ENCODE measurements at places on chromosomes 6 and 20.

DNA sequence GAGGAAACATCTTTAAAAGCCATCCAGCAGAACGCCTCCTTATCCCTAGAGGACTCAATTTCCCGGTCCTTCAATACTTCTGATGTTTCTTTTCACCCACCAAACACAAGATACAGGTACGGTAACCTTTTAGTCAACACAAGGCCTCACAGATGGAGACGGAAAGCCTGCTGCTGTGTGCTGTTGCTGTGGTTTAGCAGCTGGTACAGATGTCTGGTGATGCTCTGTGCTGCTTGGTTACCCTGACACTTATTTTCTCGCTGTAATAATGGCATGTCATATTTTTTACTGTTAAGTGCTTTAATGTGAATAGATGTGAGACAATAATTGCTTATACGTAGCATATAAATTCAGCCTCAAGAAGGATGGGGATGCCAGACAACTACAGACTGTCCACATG, 25.3 kb downstream of the GMDS start:
- DNase-seq: no peak

GRCh38 chr6:118403036-118403435, 145.1 kb upstream of the PLN start:
- no peak for DNase-seq

- peak; percentile 38 for DNase-seq
Measured at GRCh38 chr6:18263418-18264218, 712 bp downstream of the DEK start.

GRCh38 chr6:144195671-144196270, 45.5 kb downstream of the STX11 start:
- no peak for DNase-seq

DNA sequence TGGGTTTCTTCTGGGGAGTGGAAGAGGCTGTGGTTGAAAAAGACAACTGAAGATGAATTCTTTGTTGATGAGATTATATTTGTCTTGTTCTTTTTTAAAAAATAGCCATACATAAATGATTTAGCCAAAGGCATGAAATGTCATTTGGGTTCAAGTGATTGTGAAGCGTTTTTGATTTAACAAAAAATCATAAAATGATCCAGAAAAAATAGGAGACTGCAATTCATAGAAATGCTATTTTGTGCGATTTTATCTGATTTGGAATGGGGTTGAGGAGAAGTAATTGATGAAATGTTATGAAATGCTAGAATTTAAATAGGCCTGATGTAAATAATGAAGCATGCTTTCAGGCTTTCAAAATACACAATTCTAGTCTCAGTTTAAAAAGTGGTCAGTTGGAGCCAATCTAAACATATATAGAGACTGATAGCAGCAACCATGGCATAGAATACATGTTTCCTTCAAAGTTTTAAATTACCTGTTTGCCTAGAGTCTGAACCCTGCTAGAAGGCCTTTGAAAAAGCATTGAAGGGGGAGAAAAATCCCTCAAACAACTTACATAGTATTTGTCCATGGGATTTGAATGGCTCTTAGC, 21.8 kb downstream of the PFDN4 start:
- DNase-seq: no peak

GRCh38 chr6:74598462-74599393, 607.1 kb downstream of the COL12A1 start:
- no peak for DNase-seq

DNA sequence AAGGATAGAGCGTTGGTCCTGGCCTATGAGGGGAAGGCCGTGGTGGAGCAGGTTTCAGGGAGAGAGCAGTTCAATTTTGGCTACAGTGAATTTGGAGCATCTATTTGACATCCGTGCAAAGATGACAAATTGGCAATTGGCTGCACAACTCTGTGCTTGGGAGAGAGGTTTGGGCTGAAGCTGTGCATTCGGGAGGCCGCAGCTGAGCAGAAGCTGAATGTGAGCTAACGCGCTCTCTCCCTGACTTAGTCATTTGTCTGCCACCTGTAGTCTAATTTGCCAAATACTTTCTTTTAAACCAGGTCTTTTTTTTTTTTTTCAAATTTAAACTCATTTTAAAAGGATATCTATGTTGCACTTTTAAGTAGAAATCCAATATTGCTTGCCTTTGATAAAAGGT, 78.8 kb downstream of the PHACTR3 start:
- no peak for DNase-seq

DNA sequence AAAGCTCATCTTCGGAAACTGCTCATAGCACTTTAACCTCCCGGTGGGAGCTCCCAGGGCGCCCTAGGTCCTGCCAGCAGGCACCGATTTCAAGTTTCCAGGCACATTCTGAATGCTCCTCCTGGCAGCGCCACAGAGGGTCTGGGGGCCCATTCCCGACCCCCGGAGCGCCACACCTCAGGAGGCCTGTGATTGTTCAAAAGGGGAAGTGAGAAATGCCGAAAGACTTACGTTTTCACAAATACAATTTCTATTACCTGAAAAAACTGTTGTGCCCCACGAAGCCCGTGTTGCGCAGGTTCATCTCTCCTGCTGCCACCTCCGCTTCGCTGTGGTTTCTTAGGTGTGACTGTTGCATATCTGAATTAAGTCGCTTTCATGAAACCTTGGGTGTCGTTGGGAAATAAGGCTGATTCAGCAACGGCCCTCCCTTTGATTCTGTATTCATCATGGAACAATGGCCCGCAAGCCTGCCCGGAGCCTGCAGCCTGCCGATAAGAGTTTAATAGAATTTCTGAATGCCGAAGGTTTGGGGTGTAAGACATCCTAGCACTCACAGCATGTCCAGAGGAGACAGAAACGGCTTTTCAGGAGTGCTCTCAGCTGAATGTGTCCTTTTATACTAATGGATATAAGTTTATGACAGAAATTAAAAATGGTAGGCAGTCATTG, 1.9 kb upstream of the MYT1 start:
- no peak for DNase-seq

- DNase-seq: no peak
Measured at GRCh38 chr6:108687921-108688320, 127.2 kb downstream of the FOXO3 start.

GRCh38 chr20:23379772-23380171, 17.8 kb downstream of the GZF1 start:
- no peak for DNase-seq

DNA sequence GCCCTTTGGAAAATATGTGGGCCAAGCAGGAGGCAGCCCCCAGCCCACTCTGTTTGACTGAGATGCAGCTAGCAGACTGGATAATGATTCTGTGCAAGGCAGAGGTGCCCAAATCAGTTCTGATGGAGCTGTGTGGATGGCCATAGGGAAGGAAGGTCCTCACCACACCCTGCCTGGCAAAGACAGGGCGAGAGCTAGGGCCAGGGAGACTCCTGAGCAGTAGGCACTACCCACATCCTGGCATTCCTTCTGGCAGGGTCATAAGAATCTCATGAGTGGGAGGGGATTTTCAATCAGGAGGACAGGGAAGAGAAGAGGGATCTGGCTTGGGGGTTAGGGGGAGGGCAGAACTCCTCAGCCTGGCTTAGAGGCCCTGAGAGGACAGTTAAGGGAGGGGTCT, 18.6 kb upstream of the TREM2 start:
- no peak for DNase-seq

DNA sequence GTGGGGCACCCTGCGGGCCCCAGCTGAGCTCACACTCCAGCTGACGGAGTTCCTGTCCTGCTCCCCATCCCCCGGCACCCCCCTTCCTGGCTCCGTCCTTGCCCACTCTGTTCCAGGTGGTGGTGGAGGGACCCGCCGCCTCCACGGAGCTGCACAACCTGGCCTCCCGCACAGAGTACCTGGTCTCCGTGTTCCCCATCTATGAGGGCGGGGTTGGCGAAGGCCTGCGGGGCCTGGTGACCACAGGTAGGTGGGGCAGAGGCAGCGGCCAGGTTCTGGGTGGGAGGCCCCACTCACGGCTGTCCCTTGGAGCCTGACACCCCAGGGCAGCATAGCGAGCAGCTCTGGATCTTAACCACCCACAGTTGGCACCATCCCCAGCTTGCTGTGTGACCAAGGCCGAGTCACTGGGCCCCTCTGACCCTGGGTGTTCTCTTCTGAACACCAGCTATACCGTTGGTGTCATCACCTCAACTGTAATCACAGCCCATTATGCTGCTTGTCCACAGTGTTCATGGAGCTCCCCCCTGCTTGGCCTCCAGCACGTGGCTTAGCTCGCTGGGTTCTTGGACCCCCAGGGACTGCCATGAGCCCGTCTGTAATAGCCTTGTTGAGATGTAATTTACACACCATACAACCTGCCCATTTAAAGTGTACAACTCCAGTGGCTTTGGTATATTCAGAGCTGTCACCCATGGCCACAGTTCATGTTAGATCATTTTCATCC, 17.4 kb downstream of the COL20A1 start:
- DNase-seq: no peak

GRCh38 chr6:144594585-144594984, 309.4 kb downstream of the UTRN start:
- DNase-seq: no peak

- DNase-seq: no peak
Measured at GRCh38 chr6:156189714-156190113, 587.5 kb upstream of the ARID1B start.

DNA sequence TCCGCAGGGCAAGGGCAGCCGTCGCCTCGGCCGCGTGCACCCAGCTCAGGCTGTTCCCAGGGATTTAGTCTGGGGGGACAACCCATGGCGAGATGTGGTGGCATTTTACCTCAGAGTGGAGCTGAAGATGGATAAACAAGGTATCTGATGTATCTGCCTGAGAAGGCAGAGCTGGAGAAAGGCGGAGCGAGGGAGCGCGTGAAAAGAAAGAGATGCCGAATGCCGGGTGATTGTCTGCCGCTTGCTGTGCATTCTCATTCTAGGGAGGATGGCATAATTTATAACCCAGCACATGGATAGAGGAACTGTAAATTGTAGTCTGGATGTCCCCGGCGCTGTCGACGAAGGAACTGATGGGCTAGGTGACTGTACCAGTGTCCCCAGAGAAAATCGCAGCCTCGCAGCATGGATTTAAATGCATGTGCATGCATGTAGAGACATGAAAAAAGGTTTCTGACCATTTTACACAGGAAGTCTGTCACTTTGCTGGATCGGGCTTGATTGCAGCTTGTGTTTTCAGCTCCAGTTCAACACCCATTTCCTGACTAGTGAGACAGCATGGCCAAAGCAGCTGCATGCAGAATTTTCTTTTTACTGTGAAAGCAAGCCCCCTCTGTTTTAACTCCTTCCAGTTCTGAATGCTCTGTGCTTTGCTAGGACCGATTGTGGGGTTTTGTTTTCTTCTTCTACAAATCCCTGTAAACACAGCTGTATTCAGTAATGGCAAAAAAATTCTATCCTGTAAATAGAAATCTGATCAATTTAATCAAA, 149.7 kb downstream of the PRL start:
- no peak for DNase-seq
